ENCODE measurements at places on chromosomes 7 and 10.

GRCh38 chr7:31493714-31494181, 20.1 kb upstream of the ITPRID1 start:
- DNase-seq, result no peak

DNA sequence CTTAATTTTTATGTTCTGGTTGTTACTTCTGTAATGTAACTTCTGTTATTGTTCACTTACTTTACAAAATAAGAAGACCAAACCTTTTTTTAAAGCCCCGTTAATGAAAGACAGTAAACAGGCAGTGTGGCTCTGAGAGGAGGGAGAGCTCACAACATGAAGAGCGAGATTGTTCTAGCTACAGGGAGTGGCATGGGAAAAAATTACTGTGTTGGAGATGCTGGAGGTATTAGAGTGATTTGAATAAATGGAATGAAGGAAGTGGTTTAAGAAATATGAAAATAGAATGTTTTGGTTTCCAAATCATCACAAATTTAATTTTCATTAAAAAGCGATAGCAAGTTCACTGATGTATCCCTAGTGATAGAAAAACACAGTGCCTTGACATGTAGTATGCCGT, 31.8 kb downstream of the REEP3 start:
- no peak for DNase-seq

DNA sequence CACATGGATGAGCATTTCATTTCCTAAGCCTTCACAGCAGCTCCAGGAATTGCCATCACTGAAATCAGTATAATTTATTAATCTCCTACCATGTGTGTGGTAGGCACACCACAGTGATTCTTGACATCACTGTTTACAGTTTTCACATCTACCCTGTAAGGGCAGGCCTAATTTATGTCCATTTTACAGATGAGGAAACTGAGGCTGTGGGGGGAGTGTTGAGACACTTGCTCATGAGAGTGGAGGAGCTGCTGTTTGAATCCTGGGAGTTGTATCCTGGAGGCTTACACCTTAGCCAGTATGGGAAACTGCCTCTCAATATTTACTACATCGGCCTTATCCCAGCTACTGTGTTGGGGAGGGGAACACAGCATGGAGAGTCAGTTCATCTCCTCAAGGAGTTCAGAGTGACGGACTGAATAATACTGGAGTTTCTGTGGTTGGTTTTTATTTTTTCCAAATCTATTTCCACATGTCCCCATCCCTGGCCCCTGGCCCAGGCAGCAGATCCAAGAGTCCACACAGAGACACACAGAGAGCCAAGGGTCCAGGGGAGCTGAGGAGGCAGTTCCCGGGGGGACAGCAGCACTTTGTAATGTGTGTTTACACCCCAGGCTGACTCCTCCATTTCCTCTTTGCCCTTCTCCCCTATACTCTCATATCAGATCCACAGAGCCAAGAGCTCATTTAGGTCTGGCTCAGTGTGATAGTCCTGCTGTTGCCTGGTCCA, 13.2 kb downstream of the UBTD1 start:
- DNase-seq, result no peak

DNA sequence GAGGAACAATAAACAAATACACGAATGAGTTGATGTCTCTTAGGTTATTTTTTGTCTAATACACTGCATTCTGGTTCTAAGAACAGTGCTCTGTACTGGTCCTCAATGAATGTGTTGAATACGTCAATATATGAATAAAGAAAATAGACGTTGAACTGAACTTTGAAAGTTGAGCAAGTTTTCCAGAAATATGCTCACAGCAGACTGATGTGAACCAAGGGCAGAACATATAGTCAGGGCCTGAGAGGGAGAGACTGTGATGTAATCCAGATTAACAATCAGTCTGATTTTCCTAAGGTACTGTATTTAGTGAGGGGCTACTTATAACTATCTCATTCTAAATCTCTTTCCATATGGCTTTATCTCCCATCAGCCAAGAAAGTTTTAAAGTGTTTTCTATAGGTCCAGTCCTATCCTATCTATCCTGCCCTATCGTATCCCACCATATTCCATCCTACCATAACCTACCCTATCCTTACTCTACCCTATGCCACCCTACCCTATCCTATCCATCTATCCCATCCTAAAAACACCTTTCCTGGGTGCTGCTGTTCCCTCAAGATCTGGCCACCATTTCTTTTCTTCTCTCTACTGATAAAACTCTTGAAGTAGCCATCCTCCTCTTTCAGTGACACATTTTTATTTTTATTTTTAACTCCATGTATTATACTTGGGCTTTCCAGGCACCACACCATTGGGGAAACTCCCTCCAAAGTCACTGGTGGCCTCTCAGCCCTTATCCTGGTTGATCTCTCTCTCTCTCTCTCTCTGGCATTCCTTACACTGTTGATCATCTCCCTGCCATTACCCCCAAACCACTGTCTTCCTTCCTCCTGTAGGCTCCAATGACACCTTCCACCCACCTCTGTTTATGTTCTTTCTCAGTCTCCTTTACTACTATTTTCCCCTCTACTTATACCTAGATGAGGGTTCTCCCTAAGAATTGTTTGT, 212.3 kb upstream of the SLC26A5 start:
- DNase-seq, result no peak

DNA sequence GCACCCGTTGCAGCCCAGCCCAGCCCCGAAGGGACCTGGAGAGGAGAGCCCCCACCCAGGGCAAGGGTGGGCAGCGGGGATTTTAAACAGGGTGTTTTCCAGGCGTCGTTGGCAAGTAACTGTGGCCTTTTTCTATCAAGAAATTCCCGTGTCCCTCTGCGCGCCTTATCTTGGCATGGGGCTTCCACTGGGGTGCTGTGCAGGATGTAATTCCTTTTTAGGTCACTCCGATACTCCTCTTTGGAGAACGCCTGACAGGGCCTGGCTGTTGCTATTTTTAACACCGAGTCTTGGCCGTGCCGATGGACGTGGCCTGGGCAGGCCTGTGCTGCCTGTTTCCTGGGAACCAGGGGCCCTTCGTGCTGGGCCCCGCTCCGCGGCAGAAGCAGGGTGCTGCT, 93.8 kb downstream of the INPP5A start:
- no peak for DNase-seq

All from stimulated activated CD4-positive, alpha-beta T cell treated with anti-CD3 and anti-CD28 coated beads, Interleukin-1b, Interleukin-23, amount 100 ng/mL, for 1 hour (primary cell).